ENCODE measurements at places on chromosomes 3 and 15. TPM values are rescaled to one million over a fixed set of nuclear protein-coding genes. Genes with fewer than 3 reads are reported as not detected.

The PPARG gene
- 0.08 TPM for total RNA-seq

The MYD88 gene
- total RNA-seq = 2.7 TPM

GRCh38 chr3:71984843-71985613 is 200.1 kb upstream of the PROK2 start:
- DNase-seq = no peak

- DNase-seq = no peak
Observed at GRCh38 chr3:40663280-40663679, 138.5 kb downstream of the ZNF621 start.
